ENCODE measurements at places on chromosomes 1 and 21.

DNA sequence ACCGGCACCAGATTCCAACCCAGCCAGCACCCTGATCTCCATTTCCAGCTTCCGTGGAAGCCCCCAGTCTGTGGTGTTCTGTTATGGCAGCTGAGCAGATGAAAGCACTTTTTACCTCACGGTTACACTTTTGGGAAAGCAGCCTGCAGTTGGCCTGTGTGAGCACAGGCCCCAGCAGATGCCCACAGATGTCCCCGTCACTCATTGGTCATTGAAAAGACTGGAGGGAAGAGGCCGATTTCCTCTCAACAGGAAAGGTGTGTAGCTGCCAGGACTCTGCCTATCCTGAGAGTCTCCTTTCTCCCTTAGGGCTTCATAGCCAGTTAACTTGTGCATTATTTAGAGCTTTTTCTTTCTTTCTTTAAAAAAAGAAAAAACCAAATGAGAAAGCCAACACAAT lies 123.0 kb downstream of the PCBP3 start:
- no peak for DNase-seq

DNA sequence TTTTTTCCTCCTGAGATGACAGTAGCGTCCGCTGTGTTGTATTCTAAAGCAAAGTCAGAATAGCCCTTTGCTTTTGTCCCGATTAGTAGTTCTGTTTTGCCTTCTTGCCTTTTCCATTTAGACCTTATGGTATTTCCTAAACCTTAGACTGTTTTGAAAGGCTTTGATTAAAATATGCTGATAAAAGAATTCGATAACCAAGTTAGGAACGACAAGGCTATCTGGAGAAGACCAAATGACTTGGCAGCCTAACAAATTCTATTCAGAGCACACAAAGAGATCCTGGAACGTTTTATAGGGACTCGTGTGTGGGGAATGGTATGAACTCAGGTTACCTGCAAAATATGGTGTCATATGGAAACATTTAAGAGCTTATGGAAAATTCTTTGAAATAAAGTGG lies 42.9 kb downstream of the NFIA start:
- DNase-seq: no peak

DNA sequence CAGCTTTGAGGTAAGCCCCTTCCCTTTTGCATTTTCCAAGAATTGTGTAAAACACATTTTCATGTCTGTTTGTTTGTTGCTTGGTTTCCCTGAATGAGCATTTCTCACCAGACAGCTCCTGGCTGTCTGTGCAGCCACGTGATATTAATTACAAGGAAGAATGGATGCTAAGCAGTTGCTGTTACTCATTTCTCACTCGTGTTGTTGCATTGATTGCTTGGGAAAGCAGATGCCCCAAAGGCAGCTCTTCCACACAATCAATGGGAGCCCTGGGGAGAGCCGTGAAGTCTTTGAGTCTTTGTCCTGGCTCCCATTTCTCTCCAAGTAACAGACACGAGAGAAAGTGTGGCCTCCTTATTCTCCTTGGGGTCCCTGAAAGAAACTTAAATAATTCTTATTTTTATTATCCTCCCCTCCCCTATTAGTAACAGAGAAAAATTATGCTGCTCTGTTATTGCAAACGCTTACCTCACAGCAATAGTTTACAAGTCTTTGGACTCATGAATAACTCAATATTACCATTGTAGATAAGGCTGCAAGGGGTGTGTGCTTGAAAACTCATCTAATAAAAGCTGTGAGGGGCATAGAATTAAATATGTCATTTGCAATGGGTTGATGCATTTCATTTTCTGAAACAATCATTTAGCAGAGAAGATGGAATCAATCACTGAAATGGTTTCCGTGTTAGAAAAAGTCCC lies 127.7 kb upstream of the CAMK1G start:
- DNase-seq: no peak

DNA sequence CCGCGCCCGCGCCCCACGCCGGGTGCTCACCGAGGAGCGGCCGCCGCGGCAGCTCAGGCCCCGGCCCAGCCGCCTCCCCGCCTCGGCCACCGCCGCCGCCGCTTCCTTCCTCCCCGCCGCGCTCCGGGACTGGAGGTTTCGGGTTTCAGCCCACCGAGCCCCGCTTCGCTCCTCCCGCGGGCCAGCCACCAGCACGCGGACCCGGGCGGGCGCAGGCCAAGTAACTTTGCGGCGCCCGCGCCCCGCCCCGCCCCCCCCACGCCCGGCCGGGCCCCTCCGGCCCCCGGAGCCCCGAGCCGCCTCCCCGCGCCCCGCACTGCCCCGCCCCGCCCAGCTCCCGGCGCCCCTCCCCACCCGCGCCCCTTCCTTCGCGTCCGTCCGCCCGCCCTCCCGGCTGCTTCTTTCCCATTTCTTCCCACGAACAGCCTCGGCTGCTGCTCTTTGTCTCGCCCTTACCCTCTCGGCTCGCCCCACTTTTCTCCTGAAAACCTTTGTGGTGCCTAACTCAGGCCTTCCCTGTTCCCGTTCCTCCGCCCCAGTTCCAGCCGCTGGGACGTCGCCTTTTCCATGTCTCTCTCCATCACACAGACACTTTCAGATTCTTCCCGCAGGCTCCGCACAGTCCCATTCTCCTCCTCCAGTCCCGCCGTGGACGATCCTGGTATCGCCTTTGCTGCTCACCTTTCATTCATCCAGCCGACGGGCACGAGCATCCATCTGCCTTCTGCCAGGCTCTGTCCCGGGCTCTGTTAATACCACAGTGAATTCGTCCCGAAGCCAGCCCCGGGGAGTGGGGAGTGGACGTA lies at the start of gene GPR161:
Gene GPR161 (minus strand): TSS at position 222 of the 806 bp plus-strand sequence. CDS start 32,080 bp downstream, outside the sequence.
- DNase-seq: no peak

GRCh38 chr1:37001703-37002102 lies 32.6 kb downstream of the GRIK3 start:
- DNase-seq: no peak

DNA sequence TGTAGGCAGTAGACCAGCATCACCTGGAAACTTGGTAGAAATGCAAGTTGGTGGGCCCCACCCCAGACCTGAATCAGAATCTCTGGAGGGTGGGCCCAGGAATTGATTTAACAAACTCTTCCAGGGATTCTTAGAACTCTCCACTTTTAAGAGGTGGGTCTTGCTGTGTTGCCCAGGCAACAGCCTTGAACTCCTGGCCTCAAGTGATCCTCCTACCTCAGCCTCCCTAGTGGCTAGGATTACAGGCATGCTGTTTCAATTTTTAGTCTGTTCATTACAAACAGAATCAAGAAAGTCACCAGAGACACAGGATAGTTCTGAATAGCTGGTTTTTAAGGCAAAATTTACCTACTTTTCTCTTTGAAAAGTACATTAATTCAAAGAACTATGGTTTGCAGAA lies 31.2 kb downstream of the NCF2 start:
- no peak for DNase-seq

GRCh38 chr1:85605484-85606413 lies 25.2 kb downstream of the CCN1 start:
- DNase-seq: no peak

- no peak for DNase-seq
These were observed 74.0 kb upstream of the BRINP3 start for GRCh38 chr1:190551638-190552037.

DNA sequence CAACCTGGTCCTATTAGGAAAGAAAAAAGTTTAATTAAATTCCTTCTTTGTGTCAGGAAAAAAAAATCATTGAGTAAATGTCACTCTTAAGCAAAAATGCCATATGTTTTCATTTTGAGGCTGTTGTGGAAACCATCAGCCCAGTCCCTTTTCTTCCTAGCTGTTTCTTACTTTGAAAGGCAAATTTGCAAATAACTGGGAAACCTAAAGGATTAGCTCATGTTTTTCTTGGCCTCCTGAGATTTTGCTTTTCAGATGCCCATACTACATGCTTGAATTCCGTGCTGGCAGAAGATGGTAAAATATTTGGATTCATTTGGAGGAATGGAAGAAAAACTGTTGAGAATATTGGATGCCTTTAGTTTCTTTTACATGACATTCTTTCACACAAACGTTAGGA lies 182.1 kb upstream of the ADAMTS5 start:
- DNase-seq: no peak

- DNase-seq: no peak
These were observed 109.0 kb downstream of the JAK1 start for GRCh38 chr1:64857347-64857746.

DNA sequence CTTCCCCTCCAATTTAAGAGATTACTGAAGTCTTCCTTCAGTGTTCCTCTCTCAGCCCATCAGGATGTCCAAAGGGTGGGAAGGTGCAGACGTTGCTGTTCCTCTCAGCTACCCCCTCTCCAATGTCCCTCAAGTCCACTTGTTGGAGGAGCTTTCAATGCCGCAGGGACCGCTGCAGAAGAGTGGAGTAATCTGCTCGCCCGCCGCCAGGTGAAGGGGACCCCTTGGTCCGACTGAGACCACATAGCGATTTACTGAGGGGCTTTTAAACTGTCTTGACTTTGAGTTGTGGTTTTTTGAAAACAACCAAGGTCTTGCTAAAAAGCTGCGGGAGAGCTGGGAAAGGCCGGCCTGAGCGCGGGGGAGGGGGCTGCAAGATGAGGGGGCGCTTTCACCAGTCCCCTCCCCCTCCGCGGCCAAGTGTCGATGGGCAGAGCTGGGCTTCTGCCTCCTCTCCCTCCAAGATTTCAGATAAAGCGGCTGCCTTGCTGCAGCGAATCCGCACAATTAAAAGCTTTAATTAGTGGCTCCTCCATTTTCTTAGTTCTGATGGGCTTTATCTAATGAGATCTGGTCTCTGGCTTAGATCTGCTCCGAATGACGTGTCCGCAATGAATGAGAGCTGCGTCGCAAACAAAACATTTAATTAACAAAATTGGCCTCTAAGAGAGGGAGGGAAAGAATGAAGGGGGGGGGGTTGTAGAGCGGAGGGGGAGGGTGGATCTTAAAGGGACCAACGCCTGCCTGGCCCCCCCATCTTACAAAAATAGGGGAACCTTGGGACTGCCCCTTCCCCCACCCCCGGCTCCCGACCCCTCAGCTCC lies 5.9 kb downstream of the LMO4 start:
- no peak for DNase-seq

- DNase-seq: no peak
These were observed 24.0 kb downstream of the CSTB start for GRCh38 chr21:43751955-43752591.

GRCh38 chr1:196462086-196462485 lies 146.2 kb downstream of the KCNT2 start:
- DNase-seq: no peak

DNA sequence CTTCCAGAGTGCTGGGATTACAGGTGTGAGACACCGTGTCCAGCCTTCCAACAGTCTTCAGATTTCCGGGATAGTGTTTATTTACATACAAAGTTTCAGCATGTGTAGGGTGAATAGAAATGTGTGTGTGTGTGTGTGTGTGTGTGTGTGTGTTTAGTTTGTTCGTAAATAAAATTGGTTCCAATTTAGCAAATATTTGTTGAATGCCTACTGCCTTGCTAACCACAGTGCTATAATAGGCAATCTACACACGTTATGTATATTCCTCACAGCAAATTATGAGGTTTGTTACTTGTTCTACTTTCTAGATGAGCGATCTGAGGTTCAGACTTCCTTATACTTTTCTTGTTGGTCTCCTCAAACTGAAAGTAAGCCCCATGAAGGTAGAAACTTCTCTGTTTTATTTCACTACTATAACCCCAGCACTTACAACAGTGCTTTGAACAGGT lies 32.8 kb upstream of the EPS15 start:
- no peak for DNase-seq

DNA sequence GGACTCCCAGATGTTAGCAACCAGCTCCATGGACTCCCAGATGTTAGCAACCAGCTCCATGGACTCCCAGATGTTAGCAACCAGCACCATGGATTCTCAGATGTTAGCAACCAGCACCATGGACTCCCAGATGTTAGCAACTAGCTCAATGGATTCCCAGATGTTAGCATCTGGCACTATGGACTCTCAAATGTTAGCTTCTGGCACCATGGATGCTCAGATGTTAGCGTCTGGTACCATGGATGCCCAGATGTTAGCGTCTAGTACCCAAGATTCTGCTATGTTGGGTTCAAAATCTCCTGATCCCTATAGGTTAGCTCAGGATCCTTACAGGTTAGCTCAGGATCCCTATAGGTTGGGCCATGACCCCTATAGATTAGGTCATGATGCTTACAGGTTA lies 8.8 kb downstream of the SON start:
- no peak for DNase-seq

DNA sequence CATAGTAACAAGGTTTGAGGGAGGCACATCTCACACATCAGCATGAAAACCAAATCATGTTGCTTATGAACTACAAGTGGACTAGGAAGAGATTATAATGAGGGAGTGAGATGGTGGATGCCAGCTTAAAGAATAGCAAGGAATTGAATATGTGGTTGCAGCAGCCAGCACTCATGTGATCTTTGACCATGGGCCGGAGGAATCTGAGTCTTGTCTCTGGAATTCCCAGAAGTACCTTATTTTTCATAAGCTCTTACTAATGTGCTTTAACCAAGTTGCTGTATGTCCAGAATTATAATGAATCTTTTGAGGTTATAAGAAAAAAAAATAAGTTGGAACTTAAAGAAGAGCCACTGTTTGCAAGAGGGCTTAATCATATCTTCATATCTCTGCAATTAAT lies 97.0 kb downstream of the DISP1 start:
- DNase-seq: no peak
